ENCODE measurements at places on chromosomes 6 and 20.
A peak's percentile ranks its signal among the peaks of the same experiment; 100 is the strongest.

- no peak for DNase-seq
Observed at GRCh38 chr6:141123049-141123448, 1009.7 kb upstream of the GJE1 start.

DNA sequence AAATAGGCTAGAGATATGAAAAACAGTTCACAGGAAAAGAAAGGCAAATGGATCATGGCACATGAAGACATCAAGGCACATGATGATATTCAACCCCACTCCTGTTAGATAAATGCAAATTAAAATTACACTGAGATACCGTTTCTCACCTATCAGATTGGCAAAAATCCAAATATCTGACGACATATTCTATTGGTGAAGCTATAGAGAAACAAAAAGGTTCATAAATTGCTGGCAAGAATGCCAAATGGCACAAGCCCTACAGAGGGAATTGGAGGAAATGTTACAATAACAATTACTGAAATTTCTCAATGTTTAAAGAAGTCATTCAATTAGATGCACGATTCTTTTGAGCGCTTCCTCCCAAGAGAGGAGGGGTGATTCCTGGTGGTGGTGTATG is 45.3 kb upstream of the DSN1 start:
- DNase-seq: no peak

- peak; percentile 54 for DNase-seq
Observed at GRCh38 chr20:19947611-19948264, 69.4 kb upstream of the NAA20 start.

- DNase-seq: peak; percentile 8
Observed at GRCh38 chr6:88899569-88900316, 63.7 kb downstream of the RNGTT start.

GRCh38 chr6:148524976-148525375 is 182.3 kb downstream of the SASH1 start:
- no peak for DNase-seq

GRCh38 chr6:34644716-34645115 is 51.9 kb downstream of the ILRUN start:
- peak; percentile 12 for DNase-seq

GRCh38 chr20:56422076-56422823 is 10.2 kb downstream of the CASS4 start:
- peak; percentile 89 for DNase-seq

GRCh38 chr6:35368038-35368887 is 25.9 kb downstream of the PPARD start:
- peak; percentile 48 for DNase-seq

GRCh38 chr6:168452685-168453377 is 11.8 kb downstream of the SMOC2 start:
- DNase-seq: no peak
